ENCODE measurements at places on chromosomes 4 and X. TPM values are rescaled to one million over a fixed set of nuclear protein-coding genes. Genes with fewer than 3 reads are reported as not detected.
A peak's percentile ranks its signal among the peaks of the same experiment; 100 is the strongest.

Gene GPC3
- not detected for total RNA-seq

Gene ADD1
- 108 TPM for total RNA-seq

Gene BMP3
- 55.0 TPM for total RNA-seq

Gene ENPEP
- total RNA-seq: 0.09 TPM

DNA sequence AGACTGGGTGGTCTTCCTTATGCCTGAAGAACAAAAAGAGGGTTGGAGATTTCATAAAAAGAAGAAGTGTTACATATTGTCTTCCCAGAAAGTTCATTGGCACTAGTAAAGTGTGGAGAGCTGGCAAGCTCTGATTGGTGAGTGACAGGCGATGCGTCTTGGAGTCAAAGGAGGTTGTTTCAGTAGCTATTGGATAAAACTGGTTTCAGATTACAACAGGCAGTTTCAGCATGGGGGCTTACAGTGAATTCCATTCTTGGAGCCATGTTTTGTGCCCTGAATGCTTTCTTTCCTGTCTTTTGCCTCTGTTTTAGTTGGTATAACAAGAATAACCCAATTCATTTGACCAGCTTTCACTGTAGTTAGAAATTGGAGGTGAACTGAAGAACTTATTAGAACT, 750.5 kb downstream of the ADGRL3 start:
- no peak for DNase-seq

DNA sequence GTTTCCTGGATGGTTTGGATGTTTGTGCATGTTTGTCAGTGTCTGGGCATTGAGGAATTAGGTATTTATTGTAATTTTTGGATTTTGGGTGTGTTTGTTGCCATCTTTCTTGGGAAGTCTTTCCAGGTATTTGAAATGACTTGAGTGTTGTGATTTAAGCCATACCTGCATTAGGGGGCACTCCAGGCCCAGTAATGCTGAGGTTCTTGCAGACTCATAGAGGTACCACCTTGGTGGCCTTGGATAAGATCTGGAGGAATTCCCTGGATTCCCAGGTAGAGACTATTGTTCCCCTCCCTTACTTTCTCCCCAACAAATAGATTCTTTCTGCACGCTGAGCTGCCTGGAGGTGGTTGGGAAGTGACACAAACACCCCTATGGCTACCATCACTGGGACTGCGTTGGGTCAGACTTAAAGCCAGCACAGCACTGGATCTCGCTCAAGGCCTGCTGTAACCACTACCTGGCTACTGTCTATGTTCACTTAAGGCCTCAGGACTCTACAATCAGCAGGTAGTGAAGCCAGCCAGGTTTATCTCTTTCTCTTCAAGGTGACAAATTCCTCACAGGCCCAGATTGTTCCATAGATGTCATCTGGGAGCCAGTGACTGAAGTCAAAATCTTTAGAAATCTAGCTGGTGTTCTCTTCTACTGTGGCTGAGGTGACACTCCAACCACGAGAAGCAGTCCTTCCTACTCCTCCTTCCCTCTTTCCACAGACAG, 643.6 kb downstream of the PDHA2 start:
- DNase-seq: no peak

DNA sequence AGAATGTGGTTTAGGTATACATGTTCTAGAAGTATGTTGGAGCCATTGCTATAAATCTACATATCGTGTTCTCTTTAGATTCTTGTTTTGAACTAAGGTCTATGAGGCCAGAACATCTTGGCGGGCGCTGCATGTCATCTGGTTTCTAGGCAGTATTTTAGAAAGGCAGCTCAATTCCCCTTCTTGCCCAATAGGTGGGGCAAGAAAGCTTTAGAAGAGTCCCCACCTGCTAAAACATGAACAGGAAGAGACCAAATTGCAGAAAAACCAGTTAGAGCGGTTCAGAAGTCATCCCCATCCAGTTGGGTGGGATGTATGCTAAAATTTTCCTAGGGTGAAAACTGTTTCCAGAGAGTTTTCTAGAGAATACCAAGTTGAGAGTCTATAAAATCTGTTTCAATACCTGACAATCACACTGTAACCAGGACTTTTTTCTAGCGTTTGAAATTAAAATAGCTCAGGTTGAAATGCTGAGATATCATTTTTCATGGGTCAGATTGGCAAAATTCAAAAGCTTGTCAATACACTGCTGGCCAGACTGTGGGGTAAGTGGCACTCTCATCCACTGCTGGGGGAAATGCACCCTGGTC, 17.5 kb upstream of the SH3KBP1 start:
- DNase-seq: peak; percentile 72

- DNase-seq: no peak
Measured at GRCh38 chrX:46599051-46599560, 25.5 kb downstream of the CHST7 start.

DNA sequence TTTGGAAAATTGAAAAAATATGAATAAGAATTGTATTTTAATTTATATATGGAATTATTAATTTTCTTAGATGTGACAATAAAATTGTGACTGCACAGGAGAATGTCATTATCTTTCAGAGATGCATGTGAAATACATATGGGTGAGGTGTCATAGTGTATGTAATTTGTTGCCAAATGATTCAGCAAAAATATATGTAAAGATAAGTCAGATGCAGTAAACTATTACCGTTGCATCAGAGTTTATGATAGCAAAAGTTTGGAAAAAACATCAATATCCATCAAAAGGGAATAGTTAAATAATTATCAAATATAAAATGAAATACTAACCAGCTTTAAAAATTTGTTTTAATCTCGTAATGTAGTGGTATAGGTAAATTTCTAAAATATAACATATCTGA, 10.4 kb upstream of the SLC7A11 start:
- DNase-seq: no peak

DNA sequence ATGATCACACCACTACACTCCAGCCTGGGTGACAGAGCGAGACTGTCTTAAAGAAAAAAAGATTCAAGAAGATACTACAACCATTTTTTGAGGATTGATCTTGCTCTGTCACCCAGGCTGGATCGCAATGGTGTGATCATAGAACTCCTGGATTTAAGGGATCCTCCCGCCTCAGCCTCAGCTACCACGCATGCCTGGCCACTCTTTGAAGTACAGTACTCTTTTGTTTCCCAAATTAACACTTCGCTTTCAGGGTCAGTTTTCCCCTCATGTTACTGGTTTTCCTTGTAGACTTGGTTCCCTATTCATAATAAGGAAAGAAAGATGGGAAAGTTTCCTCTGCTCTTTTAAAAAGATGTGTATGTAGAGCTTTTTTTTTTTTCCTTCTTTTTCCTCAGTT, 34.3 kb downstream of the FHIP1A start:
- no peak for DNase-seq

GRCh38 chr4:88809576-88810219, 112.1 kb upstream of the NAP1L5 start:
- no peak for DNase-seq

DNA sequence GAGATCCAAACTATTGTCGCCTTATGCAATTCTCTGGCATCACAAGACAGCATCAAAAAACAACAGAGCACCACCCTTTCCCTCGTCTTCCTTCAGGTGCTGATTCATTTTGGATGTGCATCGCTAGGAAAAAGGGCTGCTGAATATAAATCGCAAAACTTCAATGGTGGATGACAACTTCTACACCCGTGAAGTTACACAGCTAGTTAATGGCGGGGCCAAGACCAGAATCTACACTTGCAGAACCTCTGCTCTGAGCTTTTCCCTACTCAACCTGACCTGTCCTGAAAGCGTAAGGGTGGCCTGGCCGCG, 674 bp downstream of the GNPDA2 start:
- no peak for DNase-seq

DNA sequence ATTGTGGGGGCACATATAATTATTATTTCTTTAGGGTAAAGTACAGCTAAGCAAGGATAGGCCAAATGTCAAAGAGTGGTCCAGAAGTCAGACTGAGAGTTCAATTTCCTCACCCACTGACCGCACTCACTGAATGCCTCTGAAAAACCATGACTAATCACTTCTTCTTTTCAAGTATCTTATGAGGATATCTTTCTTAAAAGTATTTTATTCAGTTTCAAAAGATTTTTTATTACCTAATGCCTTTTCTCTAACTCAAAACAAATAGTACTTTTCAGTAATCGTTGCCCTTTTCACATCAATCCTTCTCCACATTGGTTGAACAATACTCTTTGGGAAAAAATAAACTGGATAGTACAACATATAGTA, 61.7 kb upstream of the CAMK2D start:
- no peak for DNase-seq

- no peak for DNase-seq
Measured at GRCh38 chrX:119009071-119009470, 34.7 kb downstream of the LONRF3 start.
